ENCODE measurements at places on chromosomes 3 and 15.
A peak's percentile ranks its signal among the peaks of the same experiment; 100 is the strongest.

- no peak for DNase-seq
These were observed 165.0 kb downstream of the FRMD5 start for GRCh38 chr15:44029940-44030568.

DNA sequence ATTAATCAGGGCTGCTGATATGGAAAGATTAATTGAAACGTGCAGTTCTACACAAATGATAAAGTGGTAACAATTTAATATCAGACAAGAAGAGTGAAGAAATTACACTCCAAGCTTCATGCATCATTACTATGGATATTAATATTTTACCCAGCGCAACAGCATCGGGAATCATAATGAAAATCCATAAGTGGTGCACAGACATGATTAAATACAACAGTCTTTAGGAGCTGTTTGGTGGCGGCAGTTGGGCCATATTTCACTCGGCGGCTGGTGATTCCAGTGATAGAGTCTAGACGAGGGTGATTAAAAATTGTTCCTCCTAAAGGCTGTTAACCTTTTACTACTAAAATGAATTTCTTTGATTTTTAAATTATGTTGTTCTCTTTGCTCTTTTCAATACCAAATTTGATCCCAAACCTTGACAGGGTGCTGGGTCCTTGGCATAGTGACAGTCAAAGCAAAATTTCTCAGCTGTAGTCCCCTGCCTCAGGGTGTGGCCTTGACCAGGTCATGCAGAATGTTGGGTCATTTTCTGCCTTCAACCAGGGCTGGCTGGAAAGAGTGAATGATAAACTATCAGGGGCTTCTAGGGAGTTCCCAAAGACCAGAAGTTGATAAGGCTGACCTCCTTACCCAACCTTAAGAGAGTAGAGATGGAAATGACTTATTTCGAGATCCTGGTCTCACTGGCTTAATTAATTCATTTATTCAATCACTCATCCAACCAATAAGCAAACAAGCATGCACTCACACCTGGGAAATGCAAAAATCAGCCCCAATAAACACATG is 392.0 kb downstream of the IL20RB start:
- DNase-seq = no peak

DNA sequence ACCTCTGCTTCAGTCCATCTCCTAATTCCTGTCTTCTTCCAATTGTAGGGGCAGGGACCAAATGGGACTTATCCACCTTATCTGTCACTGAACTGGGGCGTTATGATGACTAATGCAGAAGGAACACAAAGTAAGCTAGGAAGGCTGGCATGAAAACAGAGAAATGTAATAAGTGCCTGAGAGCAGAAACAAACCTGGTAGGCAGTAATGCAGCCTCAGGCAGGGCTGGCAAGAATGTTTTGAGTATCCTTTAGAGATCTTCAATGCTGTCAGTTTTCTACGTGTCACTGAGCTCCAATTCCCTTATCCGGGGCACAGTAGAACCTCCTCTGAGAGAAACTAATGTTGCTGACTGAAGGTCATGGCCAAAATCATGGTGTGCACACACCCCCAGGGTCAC is 246.2 kb upstream of the TBL1XR1 start:
- DNase-seq = no peak

DNA sequence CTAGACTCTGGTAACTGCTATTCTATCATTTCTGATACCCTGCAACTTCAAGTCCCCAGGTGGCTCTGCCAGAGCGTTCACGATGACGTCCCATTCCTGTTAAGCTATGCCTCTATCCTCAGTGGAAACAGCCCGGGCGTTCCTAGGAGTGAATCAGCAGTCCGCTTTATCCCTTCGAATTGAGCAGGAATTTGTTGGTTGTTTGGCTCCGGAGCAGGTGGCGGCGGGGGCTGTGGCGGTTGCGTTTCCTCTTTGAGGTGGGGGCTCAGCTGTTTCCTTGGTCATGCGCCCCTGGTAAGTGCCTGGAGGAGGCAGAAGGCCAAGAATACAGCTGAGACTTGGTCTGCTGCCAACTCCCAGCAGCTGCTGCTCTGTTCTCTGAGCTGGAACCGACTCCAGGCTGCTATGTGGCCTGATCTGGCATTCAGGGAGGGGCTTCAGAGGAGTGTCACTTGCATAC is 25.2 kb downstream of the ARPP21 start:
- DNase-seq = peak; percentile 79

- DNase-seq = no peak
These were observed 34.9 kb downstream of the PRKCI start for GRCh38 chr3:170257145-170257544.

DNA sequence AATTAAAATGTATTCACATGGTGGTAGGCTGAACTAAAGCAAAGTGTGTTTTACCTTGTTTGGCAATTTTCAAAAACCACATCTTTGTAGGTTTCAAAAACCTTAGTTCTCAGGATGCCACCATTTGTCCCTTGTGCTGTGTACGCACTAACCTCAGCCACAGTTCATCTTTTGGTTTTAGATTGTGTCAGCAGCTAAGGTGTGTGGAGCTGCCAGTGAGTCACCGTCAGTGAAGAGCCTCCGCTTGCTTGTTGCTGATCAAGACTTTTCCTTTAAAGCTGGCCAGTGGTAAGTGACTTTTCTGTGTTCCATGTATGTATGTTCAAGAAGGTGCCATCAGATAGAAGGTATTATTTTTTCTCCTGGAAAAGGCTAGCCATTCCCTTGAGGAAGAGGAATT is 21.1 kb downstream of the OXNAD1 start:
- no peak for DNase-seq

GRCh38 chr3:166570102-166570501 is 732.9 kb upstream of the BCHE start:
- DNase-seq = no peak

DNA sequence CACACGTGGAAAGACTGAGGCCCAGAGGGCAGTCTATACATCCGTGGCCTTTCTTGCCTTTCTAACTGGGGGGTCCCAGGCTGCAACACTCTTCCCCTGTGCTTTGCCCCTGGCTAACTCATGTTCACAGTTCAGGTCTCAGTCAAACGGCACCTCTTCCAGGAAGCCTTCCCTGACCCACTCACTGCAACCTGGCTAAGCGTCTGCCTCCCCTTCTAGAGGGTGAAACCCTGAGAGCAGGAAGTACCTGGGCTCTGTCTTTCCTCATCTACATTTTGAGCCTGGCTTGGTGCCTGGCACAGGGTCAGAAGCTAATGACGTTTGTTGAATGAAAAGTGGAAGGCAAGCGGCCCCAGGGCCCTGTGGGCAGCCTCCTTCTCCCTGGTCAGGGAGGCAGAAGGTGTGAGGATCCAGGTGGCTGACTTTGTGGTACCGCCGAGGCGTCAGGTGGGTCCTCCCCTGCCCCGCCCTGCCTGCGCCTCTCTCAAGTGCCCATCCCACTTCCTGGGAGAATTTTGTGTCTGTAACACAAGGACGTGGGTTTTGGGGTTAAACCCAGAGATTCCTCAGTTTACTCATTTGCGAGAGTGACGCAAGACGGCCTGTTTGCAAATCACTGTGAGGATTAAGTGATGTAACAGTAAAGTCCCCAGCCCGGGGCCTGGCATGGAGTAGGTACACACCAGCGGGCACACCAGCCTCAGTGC is 32.1 kb downstream of the DNASE1L3 start:
- no peak for DNase-seq

DNA sequence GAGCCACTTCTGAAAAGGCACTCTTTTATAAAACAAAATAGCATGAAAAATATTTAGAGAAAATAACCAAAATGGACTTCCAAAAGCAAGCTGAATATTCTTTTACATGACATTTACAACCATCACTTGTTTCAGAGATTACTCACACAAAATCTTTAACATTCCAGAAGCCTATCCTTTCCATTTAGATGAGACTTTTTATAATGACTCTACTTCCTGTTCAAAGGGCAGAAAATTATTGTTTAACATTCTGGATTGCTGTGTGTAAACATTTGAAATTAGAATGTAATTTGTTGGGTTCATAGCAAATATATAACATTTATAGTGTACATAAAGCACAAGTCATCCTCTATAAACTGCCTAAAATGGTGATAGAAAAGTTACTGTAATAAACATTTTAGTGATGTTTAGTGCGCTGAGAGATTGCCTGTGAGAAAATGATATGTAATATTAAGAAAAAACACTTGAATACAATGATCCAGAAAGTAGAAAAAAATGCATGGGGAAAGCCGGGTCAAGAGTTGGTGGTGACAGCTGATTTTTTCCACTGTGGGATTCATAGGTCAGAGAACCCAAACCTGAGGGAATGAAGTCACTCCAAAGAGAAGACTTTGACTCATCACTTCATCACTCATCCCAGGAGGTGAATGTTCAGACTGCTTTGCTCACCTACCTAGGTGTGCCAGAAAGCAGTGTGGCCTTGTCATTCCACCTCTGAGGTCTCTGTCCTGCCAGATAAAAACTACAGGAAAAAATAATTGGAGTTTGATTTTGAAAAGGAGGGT is 305.8 kb downstream of the ARPP21 start:
- no peak for DNase-seq

DNA sequence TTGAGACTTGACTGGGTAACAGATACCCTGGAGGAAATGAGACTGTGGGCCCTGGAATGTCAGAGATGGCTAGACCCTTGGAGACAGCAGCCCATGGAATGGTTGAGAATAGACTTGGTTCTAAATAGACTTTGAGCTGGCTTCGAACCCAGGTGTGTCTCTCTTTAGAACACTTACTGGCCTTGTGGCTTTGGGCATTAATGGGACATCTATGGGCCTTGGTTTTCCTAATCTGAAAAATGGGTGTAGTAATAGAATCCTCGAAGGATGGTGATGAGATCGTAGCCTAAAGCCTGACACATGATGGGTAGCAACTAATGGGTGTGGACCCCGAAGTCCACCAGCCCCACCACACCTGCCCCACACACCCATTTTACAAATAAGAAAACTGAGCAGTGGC is 119.2 kb downstream of the TMEM266 start:
- no peak for DNase-seq

GRCh38 chr3:118181274-118181673 is 853.4 kb downstream of the IGSF11 start:
- DNase-seq = no peak

DNA sequence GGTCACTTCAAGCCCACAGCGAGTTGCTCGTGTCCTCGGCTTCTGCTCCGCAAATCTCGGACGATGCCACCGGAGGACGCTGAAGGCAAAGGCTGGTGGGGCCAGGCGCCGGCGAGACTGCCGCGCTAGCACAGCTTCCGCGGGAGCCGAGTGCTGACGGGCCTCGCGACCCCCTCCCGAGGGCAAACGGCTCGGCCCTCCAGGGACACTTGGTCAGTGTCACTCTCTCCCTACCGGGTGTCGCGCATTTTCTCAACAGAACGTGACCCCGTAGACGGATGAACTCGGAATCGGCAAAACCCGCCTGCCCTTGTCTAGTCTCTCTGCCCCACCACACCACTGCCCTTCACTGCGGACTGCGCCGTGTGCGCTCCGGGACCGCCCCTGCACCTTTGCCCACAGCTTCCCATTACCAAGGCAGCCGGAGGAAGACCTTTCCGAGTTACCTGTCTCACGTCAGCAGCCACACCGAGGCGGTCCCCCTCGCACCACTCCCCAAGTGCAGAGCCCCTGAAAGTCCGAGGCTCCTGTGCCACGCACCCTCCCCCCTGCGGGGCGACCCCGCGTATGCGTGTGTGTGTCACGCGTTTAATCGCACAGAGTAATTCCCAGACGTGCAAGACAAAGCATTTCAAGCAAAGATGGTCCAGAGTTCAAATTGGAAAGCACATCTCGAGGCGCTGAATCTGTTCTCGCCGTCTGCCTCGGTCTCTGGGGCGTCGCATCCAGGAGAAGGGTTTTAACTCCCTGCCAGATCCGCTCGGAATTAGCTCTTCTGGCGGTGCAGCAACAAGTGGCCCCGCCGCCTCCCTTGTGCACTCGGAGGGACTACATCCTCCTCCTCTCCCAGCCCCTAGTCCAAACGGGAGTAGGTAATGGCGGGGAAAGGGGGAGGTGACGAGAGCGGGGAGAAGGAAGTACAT is 245.0 kb upstream of the TOPAZ1 start:
- DNase-seq = no peak

DNA sequence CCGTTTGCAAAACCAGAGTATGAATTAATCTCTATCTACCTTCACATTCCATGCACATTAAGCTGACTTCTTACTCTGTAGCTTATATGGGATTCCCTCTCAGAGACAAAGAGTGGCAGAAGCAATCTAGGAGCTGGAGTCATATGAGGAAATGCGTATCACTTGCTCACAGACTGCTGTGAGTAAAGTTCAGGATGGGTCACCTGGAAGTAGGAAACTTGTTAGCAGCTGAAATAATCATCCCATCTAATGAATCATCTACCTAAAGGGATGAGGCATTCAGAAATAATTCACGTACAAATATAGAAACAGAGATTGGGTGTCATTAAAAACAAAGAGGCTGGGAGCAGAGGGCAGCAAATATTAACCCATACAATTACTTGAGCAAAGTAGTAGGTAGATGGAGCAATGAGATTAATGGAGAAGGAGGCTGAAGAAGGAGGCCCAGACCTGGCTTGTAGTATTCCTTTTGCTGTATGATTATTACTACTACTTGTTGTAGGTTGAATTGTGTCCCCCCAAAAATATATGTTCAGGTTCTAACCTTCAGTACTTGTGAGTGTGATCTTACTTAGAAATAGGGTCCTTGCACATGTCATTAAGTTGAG is 866.3 kb downstream of the ROBO2 start:
- DNase-seq = no peak

GRCh38 chr3:46861605-46862368 is 1.5 kb downstream of the MYL3 start:
- no peak for DNase-seq

GRCh38 chr15:31516874-31517273 is 190.2 kb downstream of the KLF13 start:
- DNase-seq = no peak

GRCh38 chr3:190722181-190722905 is 140.2 kb downstream of the GMNC start:
- no peak for DNase-seq

- no peak for DNase-seq
These were observed 7.1 kb downstream of the EFCAB12 start for GRCh38 chr3:129421236-129421883.

DNA sequence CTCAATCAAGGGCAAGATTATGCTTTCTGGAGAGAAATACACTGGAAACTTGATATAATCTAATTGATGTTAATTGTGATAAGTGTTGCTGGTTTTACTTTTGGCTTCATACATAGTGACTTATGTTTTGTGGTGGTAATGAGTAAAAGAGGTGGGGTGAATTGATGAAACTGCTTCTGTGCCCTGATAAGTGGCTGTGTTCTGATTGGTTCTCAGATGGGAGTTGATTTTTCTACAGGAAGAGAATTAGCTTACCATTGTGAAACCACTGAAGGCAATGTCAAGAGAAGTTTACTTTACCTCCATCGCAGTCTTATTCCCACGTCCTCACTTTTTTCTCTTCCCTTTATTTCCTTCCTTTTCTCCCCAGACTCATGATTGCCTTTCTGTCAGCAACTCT is 23.8 kb downstream of the TMEM45A start:
- no peak for DNase-seq

- DNase-seq = no peak
These were observed 4.3 kb downstream of the PRKCI start for GRCh38 chr3:170226426-170226960.

DNA sequence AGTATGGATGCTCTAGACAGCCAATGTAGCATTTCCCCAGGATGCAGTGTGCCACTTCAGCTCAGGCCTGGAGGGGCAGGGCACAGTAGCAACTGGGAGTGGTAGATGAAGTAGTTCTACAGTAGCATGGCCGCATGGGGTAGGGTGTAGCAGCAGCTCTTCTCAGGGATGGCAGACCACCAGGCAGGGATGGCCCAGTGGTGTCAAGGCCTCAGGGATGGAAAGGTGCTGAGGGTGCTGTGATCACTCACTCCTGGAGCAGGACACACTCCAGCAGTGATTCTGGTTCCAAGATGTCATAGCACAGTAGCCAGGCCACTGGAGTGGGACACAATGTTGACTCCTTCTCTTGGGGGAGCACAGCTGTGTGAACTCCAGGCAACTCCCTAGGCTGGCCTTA is 210.9 kb upstream of the LYSMD4 start:
- DNase-seq = no peak
